ENCODE measurements at places on chromosomes 6 and 20. TPM values are rescaled to one million over a fixed set of nuclear protein-coding genes. Genes with fewer than 3 reads are reported as not detected.

The KIF16B gene
- 13.8 TPM for total RNA-seq

The SUMO4 gene
- 1.6 TPM for total RNA-seq

The SYNCRIP gene
- 27.2 TPM for total RNA-seq

The WFDC13 gene
- total RNA-seq: not detected

The CRISP2 gene
- total RNA-seq: not detected

The OGFR gene
- 34.8 TPM for total RNA-seq

The DEFB124 gene
- not detected for total RNA-seq

The ZNF391 gene
- total RNA-seq: 1.0 TPM

The ZBTB12 gene
- total RNA-seq: 14.6 TPM

The MCHR2 gene
- not detected for total RNA-seq

The TNFRSF21 gene
- 19.2 TPM for total RNA-seq

The TRIM39 gene
- total RNA-seq: 6.1 TPM

The GJE1 gene
- total RNA-seq: not detected

The KIF25 gene
- not detected for total RNA-seq

The TP53INP2 gene
- total RNA-seq: 3.6 TPM

The SLC22A3 gene
- total RNA-seq: 0.09 TPM

The JPH2 gene
- under 0.01 TPM for total RNA-seq

The CLPSL1 gene
- not detected for total RNA-seq

The PRDM1 gene
- total RNA-seq: 1.2 TPM

The PPIL6 gene
- total RNA-seq: 1.4 TPM

The MPIG6B gene
- total RNA-seq: not detected

The DACT2 gene
- total RNA-seq: not detected

The TMEM74B gene
- total RNA-seq: not detected
